Left ventricle myocardium superior (tissue), 1 donor: ENCODE measurements at places on chromosomes 7 and 10. TPM values are rescaled to one million over a fixed set of nuclear protein-coding genes. Genes with fewer than 3 reads are reported as not detected.
A peak's percentile ranks its signal among the peaks of the same experiment; 100 is the strongest.

The PDZD7 gene
- total RNA-seq, result 0.17 TPM

The PAX4 gene
- not detected for total RNA-seq

DNA sequence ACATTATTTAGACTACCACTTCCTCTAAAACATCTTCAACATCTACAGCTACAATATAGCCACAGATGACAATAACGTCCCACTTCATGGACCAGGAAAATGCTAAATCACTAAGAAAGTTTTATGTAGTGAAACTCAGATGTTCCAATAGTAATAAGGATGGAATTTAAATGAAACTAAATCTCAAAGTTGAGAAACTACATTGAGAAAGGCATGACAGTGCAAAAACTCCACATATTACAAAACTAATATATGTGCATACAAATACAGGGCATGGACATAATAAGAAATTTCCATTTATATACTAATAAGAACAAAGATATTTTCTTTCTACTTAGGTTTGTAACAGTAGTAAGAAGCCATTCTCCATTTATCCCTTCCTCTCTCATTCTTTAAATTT, 31.1 kb downstream of the POT1 start:
- no peak for DNase-seq

DNA sequence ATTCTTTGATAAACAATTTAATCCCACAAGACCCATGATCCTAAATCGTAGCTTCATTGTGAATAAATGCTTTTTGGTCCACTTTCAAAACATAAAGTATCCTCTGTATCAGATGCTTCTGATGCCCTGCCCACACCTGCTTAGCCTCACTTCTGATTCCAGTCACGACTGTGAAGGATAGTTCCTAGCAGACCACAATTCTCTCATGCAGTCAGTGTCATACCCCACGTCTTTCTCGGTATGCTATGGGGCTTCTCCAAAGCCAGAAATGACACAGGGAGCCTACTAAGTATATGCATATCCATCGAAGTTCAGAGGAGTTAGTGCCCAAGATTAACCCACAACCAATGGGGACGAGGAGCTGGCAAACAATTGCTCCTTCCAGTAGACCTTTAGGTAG, 27.6 kb upstream of the CTNNA3 start:
- DNase-seq, result no peak

DNA sequence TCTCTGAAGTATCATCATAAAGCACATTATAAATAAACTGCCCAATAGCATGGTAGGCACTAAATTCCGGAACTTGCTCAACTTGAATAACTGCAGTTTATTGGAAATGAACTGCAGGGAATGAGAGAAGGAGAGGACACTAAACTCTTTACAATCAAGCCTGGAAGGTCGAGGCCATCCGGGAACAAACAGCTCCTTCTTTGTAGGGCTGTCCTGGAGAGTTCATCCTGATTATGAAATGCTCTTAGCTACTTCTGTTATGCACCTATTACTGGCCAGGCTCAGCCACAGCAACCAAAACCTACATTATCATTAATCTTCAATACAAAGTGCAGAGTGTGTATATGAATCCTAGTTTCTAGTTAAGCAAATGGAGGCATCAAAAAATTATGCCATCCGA, 64.7 kb downstream of the PPP1R17 start:
- DNase-seq, result no peak

DNA sequence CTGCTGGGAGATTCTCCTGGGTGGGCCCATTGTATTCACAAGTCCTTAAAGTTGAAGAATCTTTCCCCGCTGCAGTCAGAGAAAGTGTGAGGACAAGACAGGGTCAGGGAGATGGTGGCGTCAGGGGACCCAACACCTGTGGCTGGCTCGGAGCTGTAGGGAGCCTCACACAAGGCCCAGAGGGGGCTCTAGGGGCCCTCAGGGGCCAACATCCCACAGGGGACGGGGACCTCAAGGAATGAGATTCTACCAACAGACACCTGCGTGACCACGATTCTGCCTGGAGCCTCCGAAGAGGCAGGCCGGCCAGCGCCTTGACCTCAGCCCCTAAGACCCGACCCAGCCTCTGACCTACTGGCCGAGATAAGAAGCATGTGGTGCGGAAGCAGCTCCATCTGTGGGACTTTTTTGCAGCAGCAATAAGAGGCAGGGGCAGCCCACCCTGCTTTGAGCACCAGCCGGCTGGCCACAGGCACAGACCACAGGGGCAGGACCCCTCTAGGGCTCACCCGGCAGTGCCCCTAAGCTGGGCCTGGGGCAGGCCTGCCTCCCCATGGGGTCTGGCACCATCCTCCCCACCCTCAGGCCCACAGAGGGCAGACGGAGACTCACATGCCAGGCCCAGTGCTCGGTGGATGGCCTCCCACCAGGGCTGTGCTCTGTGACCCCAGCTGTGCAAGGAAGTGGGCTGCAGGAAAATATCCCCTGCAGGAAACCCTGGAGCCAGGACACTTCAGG, 13.2 kb downstream of the RASGEF1A start:
- peak; percentile 23 for DNase-seq

- DNase-seq, result peak; percentile 76
These were observed 125.4 kb downstream of the ITIH5 start for GRCh38 chr10:7541137-7542087.

GRCh38 chr10:116891208-116891607, 41.9 kb downstream of the ENO4 start:
- peak; percentile 50 for DNase-seq
